AG08395 (cell line): ENCODE measurements at places on chromosomes 11 and 22.

GRCh38 chr22:36197065-36197440 lies 4.6 kb downstream of the APOL4 start:
- DNase-seq, result no peak

- DNase-seq, result no peak
These were observed 1.9 kb upstream of the ANO9 start for GRCh38 chr11:443542-444199.

GRCh38 chr22:41478473-41478872 lies 9.6 kb downstream of the ACO2 start:
- DNase-seq, result no peak

DNA sequence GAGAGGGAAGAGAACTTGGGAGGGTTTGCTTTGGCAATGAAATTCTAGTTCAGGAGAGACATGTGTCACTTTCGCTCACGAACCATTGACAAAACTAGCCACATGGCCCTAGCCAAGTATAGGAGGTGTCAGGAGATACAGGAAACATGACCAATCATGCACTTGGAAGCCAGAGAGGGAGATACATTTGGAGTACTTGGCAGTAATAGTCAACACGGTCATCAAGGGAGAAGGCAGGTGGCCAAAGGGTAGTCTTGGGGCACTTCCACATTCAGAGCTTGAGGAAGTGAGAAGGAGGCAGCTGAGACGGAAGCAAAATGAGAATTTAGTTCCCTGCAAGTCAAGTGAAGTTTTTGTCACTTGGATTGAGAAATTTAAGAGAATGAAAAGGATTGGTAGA lies 26.4 kb upstream of the KIRREL3 start:
- no peak for DNase-seq

- no peak for DNase-seq
These were observed 67.3 kb downstream of the IMMP1L start for GRCh38 chr11:31442086-31442485.

GRCh38 chr11:122721201-122721963 lies 65.9 kb downstream of the UBASH3B start:
- DNase-seq, result no peak

DNA sequence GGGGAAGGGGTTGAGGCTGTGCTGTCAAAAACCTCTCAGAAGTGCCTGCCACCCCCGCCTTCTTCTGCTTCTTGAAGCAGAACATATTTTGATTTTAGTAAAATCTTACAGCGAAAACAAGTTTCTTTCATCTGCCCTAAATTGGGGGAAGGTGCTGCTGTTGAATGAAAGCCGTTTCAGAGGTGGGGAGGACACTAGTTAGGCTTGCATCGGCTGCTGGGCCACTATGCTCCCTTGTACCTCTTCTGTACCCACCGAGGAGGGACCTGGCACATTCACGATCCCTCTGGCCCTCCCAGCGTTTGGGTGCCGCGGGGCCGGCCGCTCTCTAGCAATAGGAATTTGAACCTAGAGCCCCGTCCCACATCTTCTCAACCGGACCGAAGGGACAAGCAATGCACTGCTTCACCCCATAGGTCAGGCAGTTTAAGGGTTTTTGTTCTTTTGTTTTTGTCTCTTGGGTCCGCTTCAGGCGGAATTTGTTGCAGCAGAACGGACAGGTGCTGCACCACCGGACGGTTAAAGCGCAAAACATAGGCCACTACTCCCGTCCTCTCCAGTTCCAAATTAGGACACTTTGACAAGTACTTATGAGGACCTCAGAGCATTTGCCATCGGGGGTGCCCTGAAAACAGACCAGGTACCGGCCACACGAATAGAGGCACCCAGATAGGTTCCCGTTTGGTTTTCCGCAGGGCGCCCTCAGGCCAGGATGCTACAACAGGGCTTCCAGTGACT lies 5.6 kb downstream of the SLC6A5 start:
- DNase-seq, result no peak

DNA sequence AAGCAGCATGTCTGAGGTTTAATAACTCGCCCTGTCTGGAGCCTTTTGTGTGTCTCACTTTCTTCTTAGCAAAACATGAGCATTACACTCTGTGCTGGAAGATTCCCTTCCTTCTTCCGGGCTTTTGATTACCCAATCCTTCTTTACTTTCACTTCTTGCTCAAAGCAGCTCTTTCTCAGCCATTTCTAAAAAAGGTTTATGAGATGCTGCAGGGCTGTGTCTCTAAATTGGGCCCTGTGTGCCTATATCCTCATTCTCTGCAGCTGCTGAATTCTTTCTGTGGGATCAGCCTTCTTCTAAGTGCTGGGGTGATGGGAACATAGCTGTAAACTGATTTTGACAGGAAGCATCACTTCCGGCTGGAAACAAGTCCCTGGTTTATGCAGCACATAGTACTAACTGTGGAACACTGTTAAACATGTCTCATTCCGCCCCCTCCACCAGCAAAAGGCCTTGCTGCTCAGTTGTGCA lies 71.8 kb downstream of the PIWIL4 start:
- peak; percentile 40 for DNase-seq

DNA sequence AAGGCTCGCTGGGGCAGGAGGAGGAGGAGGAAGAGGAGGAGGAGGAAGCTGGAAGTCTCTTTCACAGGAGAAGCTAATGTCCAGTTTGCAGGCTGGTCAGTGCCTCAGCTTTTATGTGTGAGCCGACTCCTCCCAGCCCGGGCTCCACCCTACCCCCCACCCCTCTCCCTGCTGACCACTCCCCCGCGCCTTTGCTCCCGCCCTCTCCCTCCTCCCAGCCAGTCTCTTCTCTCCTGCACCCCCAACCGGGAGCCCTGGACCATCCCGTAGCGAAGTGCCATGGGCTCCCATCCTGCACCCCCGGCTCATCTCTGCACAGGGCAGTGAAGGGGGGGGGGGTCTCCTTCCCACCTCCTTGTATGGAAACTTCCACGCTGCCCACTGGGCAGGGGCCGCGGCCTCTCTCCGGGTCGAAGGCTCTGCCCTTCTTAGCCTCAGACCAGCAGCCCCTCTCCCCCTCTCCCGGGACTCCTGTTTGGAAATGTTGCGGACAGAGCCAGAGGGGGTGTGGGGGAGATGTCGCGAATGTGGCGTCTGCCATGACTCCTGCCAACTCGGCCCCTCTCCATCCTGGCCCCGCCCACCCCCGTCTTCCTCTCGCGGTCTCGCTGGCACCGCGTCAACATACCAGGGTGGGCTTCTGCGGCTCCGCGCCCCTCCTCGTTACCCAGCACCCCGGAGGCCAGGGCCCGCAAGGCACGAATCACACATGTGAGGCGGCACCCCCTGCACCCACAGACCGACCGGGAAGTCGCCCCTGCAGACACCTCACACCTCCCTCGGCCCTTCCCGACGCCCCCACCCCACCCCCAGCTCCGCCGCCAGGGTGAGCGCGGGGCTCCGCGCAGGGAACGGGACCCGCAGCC lies 1.8 kb downstream of the IGF2 start:
- peak; percentile 76 for DNase-seq

GRCh38 chr11:554428-555226 lies 5.9 kb downstream of the LMNTD2 start:
- peak; percentile 49 for DNase-seq

DNA sequence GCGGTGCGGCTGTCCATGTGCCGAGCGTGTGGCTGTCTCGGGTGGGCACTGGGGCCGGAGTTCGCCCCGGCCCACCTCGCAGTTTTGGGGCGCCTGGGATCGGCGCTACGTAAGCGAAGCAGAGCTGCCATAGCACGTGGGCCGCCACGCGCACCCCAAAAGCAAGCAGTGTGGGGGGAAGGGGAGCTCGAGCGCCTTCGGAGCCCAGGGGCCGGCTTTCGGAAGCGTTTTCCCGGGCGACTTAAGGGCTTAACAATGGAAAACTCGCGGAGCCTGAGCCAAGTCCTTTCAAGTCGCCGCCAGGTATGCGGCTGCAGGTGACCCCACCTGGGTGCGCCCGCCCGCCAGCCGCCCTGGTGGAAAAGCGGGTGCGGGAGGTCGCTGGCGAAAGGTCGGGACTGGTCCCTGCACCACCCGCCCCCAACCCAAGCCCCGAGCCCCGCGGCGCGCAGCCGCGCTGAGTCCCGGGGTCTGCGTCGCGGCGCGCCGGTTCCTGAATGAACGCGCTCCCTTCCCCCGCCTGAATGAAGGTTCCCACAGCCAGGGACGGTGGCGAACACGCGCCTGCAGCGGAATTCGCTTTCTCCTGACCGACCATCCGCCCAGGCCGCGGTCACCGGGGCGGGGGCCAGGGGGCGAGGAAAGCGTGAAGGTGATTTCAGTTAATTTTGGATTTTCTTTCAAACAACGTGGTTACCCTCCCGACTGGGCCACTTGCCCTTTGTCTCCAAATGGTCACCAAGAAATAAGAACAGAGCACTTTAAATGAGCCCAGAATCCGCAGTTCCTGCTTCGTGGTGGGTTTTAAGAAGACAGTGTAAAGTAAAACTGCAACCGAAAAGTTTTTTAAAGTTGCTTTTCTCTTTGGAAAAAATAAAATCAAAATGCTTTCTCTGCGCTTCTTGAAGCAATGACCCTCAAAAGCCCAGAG lies 2.8 kb upstream of the CCND1 start:
- DNase-seq, result peak; percentile 55

DNA sequence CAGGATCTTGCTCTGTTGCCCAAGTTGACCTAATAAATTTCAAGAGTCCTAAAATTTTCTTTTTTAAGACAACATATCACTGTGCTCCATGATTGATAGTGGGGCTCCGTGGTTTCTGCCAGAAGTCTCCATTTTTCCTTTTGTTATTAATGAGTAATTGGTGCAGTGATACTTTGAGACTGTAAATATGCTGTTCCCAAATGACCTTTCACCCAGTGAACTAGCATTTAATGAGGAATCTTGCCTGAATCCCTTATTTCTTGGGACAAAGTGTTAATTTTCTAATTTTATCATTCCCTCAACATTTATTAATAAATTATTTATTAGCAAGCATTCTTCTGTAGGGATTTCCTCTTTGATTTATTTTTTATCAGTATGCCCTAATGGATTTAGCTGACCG lies 2.3 kb upstream of the DHCR7 start:
- no peak for DNase-seq

GRCh38 chr22:26417406-26417805 lies 11.7 kb upstream of the ASPHD2 start:
- no peak for DNase-seq

DNA sequence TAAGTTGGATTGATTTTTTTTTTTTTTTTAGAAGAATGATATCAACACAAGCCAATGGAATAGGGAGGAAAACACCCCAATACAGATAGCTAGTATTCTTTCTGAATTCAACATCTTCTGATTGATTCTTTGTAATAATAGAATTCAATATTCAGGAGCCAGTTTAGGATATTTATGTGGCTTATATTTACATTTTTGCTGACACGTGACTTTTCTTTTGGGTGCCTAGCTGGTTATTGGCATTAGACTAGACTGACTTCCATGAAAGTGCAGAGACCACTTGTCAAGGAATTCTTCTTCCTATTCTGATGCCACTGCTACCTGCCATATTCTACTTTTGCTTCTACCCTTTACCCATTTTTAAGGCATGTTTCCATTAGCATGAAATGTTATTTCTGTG lies 16.4 kb downstream of the TRIM44 start:
- DNase-seq, result no peak

GRCh38 chr11:20739577-20739976 lies 70.2 kb downstream of the NELL1 start:
- DNase-seq, result no peak

GRCh38 chr22:19717691-19718455 lies 3.6 kb downstream of the SEPTIN5 start:
- peak; percentile 93 for DNase-seq

- DNase-seq, result no peak
These were observed 92.2 kb upstream of the SORL1-AS1 start for GRCh38 chr11:121544956-121545355.

- DNase-seq, result no peak
These were observed 20.7 kb downstream of the DIXDC1 start for GRCh38 chr11:111957663-111958444.

- peak; percentile 3 for DNase-seq
These were observed 54.3 kb upstream of the MUC15 start for GRCh38 chr11:26626346-26626745.

- DNase-seq, result no peak
These were observed 4.0 kb downstream of the CCDC88B start for GRCh38 chr11:64343767-64344559.

DNA sequence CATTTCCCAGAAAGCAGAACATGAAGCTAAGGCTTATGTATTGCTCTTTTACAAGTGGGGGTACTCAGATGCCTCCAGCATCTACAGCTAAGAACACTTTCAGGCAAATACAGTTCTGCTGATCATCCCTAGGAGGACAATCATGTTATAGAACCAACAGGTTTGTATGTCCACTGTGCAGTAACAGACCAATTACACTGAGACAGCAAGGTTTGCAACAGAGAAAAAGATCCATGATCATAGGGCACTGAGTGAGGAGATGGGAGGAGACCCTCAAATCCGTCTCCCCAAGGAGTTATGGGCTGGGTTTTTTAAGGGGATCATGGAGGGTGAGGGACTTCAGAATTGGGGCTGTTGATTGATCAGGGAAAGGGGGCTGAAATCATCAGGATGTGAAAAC lies 39.1 kb upstream of the GRK3 start:
- no peak for DNase-seq

GRCh38 chr22:29004647-29005371 lies 56.8 kb downstream of the C22orf31 start:
- no peak for DNase-seq

- peak; percentile 94 for DNase-seq
These were observed at the start of gene KDELR3 for GRCh38 chr22:38467904-38468442. Gene KDELR3, plus strand, starts transcription at chr22:38468096. Its CDS starts 138 bp downstream, at chr22:38468234.

DNA sequence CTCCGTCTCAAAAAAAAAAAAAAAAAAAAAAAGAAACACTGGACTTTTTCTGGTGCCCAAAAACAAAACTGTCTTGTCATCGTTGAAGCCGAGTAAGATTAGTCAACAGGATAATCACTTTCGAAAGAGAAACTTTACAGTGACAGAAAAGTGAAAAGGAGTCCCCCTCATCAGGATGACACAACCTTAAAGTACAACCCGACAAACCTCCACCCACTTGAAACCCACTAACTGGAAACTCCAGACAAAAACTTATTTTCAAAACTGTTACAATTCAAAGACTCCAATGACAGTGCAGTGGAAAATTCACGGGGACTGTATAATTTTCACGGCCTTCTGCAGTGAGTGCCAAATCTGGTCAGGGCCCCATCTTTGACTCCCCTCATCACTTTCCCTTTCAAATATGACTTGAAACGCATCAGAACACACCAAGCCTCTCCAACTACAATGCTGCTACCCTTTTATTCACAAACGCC lies 1.3 kb downstream of the DENND5A start:
- peak; percentile 48 for DNase-seq

- no peak for DNase-seq
These were observed 6.4 kb upstream of the CCKBR start for GRCh38 chr11:6253197-6253596.

- peak; percentile 87 for DNase-seq
These were observed 90.9 kb downstream of the MICAL2 start for GRCh38 chr11:12200991-12201985.

DNA sequence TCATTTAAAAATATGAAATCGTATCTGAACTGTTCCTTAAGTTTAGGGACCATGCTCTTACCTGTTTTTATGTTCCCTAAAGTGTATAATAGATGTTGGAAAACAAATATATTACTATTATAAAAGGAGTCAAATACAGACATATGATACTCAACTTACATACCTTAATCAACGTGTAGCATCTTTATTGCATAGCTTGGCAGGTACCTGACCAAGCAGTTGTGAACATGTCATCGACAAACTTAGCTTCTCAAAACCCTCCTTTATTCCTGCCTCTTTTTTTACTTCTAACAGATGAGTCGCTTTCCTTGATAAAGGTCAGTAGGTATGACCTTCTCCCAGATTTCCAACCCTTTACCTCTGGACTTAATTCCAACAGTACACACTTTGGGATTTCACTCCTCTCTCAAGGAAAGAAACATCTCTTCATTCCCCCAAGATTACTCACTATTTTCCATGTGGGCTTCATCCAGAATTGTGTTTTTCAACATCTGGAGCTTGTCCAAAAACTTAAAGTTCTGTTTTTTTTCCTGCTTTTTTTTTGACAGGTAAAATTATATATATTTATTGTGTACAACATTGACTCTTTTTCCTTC lies 11.9 kb downstream of the HIPK3 start:
- peak; percentile 19 for DNase-seq
